SJSA1 (cell line): ENCODE measurements at places on chromosomes 4 and X. TPM values are rescaled to one million over a fixed set of nuclear protein-coding genes. Genes with fewer than 3 reads are reported as not detected.

- DNase-seq: no peak
Observed at GRCh38 chr4:17492058-17492741, 19.7 kb downstream of the QDPR start.

DNA sequence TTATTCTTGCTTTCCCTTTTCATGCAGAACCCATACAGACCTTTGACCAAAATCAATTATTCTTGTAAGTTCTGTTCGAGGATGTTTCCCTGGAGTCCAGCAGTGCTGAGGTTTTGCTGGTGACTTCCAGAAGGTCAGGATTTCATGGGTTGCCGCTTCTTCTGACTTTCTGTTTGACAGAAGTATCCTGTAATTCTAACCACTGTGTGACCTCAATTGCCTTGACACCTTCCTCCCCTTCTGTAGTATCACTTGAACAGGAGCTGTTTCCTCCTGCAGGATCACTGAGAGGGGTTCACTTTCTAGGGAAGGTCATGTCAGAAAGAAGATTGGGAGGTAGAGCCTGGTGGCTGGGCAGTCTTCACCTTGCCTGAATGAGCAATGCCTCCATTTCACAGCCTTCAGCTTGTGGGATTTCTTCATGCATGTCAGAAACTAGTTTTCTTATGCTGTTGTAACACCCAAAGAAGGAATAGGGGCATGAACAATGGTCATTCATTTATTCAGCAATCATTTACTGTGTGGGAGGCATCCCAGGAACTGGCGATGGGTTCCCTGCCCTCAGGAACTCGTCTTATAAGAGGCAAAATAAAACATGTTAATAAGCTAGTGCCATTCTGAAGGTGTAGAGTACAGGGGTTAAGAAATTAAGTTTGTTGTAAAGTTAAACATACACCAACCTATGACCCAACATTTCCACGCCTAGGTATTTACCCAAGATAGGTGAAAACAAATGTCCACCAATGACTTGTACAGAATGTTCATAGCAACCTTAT is 205.9 kb downstream of the SOWAHB start:
- DNase-seq: no peak

STATH gene
- total RNA-seq: not detected in 2 replicates

UGT2B10 gene
- total RNA-seq: not detected in 2 replicates

GAB1 gene
- total RNA-seq: 2.3 and 7.8 TPM in 2 replicates
